ENCODE measurements at places on chromosomes 3 and 15.

DNA sequence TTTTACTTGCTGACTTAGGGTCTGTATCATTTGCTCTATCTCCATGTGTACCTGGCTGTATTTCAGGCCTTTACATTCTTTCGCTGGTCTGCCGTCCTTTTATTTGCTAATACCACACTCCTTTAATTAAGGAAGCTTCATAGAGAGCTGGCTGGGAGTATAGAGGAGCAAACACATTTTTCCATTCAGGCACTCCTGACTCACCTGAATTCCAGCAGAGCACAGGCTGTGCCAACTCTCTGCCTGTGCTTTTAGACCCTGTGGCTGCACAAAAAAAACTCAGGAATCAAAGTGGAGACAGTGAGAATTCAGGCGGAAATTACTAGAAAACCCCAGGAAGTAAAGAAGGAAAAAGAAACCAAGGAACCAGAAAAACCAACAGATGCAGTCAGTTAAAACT is 29.0 kb upstream of the ATP10A start:
- no peak for DNase-seq

GRCh38 chr3:55203006-55203405 is 275.1 kb upstream of the LRTM1 start:
- no peak for DNase-seq

DNA sequence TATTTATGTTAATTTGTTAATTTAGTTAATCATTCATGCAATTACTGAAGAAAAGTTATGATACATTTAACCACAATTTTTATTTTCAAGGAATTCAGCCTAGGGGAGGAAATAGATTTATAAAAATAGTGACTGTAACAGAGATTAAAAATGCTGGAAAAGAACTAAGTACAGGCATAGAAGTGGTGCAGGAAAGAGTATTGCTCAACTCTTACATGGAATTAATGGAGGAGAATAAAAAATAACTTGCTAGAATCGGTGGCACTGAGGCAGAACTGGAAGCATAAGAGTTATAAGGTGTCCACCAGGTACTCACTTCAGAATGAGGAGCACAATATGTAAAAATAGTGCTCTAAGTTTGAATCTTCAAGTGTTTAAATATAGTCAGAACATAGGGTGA is 13.5 kb upstream of the OR5AC2 start:
- no peak for DNase-seq

DNA sequence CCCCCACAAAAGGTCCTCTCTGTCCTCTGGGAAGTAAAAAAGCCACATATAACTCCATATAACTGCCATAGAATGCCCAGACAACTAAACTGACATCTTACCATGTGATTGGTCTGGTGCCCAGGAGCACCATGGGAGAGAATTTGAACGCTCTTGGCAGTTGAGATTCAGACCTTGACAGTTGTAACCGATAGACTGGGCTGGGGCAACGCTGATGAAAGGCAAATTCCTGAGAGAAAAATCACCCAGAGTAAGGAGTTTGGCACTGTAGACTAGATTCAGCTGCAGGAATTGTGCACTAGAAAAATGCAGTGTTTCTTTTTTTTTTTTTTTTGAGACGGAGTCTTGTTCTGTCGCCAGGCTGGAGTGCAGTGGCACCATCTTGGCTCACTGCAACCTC is 240.5 kb downstream of the SOX2 start:
- DNase-seq, result no peak

DNA sequence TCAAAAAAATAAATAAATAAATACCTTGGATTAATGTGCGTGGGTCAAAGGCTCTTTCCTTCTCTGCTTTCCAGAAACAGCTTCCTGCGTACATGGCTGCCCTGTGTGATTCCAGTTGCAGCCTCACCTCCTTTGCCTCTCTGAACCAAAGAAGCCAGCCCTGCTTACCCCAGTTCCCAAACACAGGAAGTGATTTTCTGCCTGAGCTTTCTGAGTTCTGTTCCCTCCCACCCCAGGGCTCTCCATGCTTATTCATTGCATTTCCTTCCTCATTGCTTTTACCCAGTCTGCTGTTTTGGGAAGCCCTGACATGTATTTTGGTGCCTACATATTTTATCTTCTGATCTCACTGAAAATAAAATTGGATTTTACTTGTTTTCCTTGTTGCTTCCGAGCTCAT is 15.4 kb downstream of the ZSCAN2 start:
- no peak for DNase-seq

GRCh38 chr15:95883064-95883463 is 447.4 kb upstream of the NR2F2 start:
- DNase-seq, result no peak

GRCh38 chr3:37762698-37763097 is 99.0 kb upstream of the CTDSPL start:
- no peak for DNase-seq

DNA sequence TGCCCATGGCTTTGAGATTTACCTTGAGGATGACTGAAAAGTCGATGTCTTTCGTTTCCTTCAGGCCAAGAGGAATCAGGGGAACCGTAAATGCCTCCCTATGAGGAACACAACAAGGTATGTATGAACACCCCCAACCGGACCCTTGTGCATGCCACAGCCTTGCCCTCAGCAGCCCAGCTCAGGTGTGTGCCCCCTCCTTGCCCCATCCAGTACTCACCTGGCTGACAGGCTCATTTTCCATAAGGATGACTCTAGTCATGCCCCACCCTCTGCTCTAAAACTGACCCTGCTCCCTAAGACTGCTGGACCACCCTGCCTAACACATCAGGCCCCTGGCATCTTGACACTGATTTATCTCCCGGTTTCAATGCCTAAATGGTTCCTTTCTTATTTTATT is 270.0 kb downstream of the GOLGA6L6 start:
- no peak for DNase-seq

- no peak for DNase-seq
These were observed 13.7 kb upstream of the CCR3 start for GRCh38 chr3:46228260-46229242.

- DNase-seq, result no peak
These were observed 51.0 kb downstream of the CACNA1D start for GRCh38 chr3:53545310-53545995.

GRCh38 chr3:106877627-106878026 is 499.6 kb upstream of the CCDC54 start:
- no peak for DNase-seq

GRCh38 chr15:45332694-45333093 is 45.6 kb downstream of the GATM start:
- no peak for DNase-seq

DNA sequence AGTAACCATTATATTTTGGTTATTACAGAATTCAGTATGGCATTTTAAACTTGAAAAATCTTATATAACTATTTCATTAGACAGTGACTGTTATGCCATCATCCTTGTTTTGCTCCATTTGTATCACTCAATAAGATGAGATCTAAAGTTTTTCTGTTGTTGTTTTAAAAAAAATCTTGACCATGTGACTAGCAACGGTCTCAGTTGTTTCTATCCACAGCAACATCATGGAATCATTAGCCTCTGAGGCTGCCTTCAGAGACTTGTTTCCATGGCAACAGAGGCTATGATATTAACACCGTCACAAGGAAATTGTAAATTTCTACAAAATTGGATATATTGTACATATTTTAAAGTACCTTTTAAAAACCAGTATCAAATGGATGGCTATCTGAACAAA is 129.8 kb downstream of the DLG1 start:
- no peak for DNase-seq

All from H9 (cell line).